Kidney glomerular epithelial cell (primary cell): ENCODE measurements at places on chromosomes 4 and X.

DNA sequence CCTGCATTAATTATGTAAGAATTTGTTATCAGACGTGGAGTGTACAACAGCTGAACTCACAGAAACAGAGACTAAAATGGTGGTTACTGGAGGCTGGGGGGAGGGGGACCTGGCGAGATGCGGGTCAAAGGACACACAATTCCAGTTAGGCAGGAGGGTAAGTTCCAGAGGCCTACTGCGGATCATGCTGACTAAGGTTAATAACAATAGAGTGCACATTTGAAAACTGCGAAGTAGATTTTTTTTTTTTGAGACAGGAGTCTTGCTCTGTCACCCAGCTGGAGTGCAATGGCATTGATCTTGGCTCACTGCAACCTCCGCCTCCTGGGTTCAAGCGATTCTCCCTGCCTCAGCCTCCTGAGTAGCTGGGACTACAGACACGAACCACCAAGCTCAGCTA is 7.6 kb downstream of the AGA start:
- DNase-seq: no peak

- DNase-seq: no peak
Observed at GRCh38 chr4:112279025-112279881, 6.5 kb downstream of the TIFA start.

DNA sequence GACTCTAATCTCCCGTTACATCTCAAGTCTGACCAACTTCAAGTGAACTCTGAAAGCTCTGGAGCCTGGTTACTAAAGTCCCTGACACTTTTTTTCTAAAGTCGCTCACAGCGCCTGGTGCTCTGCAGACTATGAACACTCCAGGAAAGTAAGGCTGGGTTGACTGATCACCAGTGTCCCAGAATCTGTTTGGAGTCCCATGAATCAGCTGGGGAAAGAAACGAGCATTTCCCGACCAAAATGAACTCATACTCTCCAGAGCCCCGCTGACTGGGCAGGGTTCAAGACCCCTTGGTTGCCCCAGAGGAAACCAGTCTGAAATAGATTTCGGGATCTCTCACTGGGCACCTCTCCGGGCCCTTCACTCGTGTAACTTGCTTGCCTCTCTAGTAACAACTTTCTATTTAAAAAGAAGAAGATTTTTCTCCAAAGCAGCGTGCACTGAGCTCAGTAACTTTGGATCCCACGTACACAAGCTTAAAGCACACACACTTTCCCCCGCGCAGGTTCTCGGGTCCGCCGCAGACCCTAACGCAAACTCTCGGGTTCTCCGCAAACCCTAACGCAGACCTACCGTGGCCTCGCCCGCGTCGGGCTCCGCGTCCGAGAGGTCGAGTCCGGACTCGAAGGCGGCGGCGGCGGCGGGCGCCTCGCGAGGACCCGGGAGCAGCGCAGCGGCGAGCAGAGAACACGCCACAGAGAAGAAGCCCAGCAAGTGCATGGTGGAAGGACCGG is 964 bp downstream of the VEGFC start:
- DNase-seq: peak; percentile 47

DNA sequence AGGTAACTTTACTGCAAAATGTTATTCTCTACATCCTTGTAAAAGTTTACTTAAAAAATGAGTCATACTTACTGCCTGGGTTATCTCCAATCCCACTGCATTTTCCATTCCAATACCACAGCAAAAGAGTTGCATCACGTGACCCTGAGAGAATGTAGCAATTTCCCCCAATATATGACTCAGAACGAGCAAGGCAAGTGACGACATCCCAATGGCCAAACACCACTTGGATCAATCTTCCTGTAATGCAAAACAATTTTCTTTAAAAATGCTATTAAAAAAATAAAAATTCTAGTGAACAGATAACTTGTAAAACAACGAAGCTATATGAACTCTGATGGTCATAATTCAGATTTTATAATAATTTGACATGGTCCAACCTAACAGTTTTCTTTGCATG is 224.3 kb downstream of the DCLK2 start:
- DNase-seq: peak; percentile 80

GRCh38 chrX:153786669-153787068 is 5.8 kb downstream of the SRPK3 start:
- DNase-seq: no peak

DNA sequence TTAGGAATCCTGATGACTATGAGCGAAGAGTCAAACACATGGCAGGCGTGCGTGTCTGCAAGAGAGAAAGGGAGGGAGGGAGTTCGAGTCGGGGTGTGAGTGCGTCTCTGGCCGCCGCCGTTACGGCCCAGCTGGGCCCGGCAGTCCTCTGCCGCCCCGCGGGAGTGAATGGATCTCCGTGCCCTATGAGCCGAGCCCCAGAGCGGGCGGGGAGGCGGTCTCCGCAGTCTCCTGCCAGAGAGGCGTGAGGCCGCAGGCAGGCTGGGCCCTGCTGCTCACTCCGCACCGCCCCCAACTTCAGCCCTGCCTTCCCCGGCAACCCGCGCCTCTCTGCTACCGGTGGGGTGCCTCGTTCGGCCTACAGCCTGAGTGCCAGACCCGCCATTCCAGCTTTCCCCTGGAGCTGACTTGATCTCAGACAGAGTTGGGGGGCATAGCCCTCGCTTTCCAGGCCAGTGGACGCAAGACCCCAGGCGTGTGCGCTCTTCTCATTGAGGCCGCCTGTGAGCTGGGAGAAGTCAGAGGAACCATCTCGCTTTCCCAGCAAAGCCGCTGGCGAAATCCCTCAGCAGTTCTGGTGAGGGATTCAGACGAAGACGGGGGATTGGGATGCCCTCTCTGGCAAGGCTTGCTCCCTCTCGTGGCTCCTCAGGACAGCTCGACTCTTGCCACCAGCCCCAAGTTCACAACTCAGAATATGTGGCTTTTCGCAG is 1.4 kb downstream of the SLC16A2 start:
- DNase-seq: no peak

DNA sequence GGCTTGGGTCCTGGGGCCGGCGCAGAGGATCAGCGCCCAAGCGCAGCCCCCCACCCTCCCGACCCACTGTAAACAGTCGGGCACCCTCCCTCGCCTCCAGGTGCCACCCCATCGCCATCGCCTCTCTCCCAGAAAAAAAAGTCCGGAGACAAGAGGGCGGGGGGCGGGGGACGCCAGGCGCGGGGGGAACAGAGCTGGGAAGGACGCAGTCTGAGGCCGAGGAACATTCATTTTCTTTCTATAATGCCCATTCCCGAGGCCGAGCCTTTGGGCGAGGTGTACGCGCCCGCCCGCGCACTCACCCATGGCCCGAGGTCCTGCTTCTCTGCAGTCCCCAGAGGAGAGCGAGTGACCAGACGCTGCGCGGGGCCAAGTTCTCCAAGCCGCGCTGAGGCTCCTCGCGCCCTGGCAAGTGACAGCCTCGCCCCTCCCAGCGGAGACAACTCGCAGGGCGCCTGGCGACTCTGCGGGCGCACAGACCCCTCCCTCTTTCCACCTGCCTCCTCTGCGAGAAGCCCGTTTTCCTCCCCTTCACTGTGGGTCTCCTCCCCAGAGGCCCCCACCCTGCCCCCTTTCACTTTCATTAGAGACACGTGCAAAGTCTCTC is 63.5 kb upstream of the WDR17 start:
- DNase-seq: no peak

DNA sequence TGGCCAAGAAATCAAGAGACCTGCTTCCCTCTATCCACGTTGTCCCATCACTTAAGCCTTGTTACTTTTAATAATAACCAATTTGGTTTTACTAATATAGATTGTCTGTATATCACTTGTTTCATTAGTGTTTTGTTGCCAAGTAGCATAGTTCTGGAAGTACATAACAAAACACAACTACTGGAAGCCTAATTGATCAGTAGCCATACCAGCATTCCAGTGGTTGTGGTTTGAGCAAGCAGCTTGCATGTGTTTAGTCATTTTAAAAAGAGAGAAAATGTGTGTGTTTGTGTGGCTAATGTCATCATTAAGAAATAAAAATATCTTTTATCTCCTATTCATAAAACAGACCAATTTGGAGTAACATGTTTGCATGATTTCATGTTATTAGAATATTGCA is 70.8 kb downstream of the PTPN13 start:
- peak; percentile 77 for DNase-seq

GRCh38 chrX:140298960-140299825 is 205.7 kb downstream of the SOX3 start:
- DNase-seq: no peak

DNA sequence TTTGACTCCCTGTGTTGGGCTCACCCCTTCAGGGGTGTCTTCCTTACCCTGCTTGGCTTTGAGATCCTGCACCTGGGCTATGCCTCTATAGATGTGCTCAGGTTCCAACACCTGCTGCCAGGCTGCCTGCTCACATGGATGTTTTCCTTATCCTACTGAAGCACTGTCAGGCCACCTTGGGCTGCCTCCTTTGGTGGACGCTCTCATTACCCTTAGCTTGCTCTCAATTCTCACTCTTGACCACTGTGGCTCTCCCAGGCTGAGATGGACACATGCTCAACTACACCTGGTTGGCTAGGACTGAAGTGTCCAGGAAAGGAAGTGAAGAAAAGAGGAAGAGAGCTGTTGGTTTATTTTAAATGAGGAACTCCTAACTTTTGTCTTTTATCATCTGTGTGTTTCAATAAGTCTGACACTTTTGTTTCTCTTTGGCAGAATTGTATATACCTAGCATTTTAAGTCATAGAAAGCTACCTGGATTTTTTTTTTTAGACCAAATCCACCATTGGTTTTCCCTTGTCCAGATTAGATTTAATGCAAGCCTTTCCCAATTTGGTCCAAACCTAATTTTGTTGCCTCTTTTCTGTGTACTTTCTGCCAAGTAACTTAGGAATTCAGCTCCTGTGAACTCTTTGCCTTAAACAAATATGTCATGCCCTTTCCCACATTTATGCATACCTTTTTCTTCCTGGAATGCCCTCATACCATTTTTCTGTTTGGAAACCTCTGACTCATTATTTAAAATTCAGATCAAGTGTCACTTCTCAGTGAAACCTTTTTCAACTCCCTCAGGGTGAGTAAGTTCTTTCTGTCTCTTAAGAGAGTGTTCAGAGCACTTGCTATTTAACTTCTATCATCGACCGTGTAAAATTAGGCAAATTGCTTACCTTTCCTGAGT is 175.8 kb downstream of the GC start:
- DNase-seq: peak; percentile 84

DNA sequence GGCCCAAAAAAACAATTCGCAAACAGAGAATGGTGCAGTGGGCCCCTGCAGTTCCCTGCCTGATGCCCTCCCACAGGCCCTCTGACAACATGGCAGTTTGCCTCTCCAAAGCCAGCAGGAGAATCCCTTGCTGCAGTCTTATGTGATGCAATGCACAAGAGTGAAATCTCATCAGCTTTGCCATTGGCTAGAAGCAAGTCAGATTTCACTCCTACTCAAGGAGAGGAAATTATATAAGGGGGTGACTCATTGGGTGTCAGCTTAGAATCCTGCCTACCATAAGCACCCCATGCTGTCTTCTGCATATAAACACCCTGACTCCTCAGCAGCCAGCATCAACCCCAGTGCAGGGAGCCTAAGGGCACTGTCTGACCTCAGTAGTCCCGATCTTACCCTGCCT is 157.3 kb upstream of the LDB2 start:
- peak; percentile 10 for DNase-seq

DNA sequence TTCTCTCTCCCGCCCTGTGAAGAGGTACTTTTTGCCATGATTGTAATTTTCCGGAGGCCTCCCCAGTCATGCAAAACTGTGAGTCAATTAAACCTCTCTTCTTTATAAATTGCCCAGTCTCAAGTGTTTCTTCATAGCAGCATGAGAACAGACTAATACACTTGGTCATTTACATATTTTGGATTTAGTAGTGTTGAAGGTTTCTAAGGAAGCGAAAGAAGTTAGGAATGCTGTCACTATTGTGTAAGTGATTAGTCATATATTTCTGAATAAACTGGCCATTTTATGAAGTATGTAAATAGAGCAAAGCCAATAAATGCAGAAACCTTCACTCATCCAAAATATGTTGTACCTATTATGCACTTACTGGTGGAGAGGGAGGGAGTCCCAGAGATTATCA is 34.4 kb upstream of the GK2 start:
- DNase-seq: no peak

GRCh38 chr4:53580274-53580673 is 11.0 kb downstream of the LNX1 start:
- no peak for DNase-seq

DNA sequence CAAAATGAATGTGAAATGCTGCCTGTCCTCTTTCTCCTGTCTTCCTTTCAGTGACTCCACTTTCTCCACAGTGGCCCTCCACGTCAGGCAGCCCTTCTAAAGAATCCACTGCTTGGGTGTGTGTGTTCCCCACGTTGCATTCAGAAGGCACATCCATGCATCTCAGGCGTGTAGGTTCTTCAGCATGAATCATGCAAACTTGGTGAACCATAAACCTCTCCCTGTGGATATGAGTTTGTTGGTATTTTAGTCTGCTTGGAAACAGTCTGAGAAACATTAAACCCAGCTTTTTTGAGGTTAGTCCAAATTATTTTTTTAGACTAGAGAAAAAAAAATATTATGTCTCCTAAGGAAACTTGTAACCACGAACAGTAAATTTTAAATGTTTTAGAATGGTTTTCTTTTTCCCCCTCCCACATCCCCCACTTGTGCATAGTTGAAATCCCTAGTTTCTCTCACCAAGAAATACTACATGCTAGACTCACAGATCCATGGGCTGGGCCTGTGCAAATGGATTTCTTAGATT is 251.6 kb downstream of the CBR4 start:
- DNase-seq: peak; percentile 99
